Stimulated activated effector memory CD8-positive, alpha-beta T cell treated with anti-CD3 and anti-CD28 coated beads, Interleukin-12 subunit alpha, Interleukin-12 subunit beta, amount 100 ng/mL, for 72 hours (primary cell): ENCODE measurements at places on chromosomes 2 and 18.

DNA sequence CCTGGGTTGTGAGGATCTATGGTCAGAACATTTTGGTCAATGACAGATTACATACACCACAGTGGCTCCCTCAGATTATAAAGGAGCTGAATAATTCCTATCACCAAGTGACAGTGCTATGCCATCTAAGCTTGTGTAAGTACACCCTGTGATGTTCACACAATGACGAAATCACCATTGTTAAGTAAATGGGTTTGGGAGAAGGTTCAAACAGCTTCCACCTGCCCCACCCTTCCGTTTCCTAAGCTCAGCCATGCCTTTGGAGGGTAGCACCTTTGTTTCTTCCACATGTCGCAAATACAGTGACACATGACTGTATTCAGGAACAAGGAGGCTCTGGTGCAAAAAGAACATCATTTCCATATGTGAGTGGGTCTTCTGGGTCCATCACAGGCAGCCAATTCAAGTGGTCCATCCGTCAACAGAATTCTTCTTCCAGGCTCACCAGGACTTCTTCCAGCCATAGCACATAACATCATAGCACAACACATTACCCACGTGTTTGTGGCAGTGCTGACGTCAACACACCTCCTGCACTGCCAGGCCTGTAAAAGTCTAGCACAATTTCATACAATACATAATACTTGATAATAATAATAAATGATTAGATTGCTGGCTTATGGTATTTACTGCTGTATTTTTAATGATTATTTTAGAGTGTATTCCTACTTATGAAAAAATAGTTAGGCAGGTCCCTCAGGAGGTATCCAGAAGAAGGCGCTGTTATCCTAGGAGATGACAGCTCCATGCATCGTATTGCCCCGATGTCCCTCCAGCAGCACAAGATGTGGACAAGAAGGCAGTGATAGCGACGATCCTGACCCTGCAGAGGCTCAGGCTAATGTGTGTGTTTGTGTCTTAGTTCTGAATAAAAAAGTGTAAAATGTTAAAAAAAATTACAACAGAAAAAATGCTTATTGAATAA is 264.8 kb downstream of the ANAPC1 start:
- peak; percentile 34 for DNase-seq

- no peak for DNase-seq
Observed at GRCh38 chr2:120659275-120659977, 76.2 kb upstream of the GLI2 start.

GRCh38 chr18:9925369-9925768 is 11.6 kb downstream of the VAPA start:
- no peak for DNase-seq

GRCh38 chr2:33292981-33293595 is 183.4 kb upstream of the RASGRP3 start:
- no peak for DNase-seq

DNA sequence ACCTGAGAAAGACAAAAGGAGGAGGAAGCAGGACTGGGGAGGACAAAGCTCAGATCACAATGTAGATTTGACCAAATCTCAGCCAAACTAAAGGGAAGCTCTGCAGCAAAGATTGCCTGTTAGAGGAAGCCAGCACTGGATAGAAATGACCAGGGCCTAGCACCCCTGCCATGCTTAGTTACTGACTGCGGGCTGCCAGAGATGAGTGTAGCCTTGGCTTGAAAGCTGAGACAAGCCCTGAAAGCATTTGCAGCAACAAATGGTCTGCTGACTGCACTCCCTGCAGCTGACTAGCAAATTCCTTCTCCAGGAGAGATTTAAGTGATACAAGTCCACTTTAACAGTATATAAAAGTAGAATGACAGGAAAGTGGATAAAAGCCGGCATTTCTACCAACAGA is 140.9 kb upstream of the CRIM1 start:
- DNase-seq, result no peak

DNA sequence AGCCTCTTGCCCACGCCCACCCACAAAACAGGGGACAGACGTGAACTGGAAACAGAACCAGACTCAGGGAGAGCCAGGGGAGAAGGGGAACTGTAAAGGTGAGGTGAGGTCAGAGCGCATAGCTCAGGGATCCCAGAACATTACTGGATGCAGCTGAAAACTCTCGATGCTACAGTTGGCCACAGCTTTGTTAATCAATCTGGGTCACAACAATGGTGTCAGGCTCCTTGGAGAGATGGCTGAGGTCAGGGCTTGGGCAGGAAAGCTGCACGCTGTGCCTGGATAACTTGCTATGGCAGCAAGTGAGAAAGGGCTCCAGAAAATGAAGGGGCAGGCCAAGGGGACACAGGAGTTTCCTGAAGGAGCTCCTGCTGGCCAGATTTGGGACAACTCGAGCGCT is 263.3 kb downstream of the TFCP2L1 start:
- no peak for DNase-seq

DNA sequence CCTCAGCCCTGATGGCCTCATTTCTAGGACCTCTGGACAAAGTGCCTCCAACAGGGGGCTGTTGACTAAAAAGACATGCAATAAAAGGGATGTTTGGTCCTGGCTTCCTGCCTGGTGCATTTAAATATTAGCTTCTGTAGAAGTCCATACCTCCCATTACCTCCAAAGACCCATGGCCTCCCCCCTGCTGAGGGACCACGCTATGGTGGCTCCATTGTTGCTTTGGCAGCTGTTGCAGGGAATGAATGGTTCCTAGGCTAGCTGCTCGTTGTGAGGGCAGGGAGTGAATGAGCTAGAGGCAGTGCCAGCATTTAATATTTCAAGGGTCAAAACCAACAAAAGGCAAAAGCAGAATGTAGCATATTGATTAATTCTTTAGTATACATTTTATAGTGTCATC is 285.9 kb downstream of the SLC8A1 start:
- DNase-seq, result no peak

DNA sequence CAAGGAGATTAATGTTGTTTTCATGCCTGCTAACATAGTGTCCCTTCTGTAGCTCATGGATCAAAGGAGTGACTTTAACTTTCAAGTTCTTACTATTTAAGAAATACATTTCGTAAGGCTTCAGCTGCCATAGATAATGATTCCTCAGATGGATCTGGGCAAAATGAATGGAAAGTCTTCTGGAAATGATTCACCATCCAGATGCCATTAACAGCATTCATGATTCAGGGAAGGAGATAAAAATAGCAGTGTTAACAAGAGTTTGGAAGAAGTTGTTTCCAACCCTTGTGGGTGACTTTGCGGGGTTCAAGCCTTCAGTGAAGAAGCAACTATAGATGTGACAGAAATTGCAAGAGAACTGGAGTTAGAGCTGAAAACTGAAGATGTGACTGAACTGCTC is 17.0 kb downstream of the VRK2 start:
- DNase-seq, result no peak

DNA sequence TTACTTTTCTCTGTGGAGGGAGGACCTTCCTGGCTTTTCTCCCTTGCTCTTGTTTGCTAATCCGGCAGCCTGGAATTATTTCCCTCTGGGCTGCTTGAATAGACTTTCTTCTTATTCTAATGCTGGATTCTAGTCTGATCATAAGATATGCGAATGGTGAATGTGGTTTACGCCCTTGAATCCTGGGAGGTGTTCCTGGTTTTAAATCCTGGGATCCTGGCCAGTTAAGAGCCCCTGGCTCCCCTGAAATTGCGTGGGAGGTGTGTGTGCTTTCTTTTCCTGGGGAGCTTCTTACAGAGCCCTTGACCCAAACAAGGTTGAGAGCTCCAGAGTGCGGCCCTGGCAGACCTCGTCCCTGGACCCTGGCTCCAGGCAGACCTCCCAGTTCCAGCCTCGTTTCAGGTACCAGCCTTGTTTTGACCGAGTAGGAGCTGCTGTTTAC is 2.8 kb downstream of the SH3BP4 start:
- DNase-seq, result no peak

- DNase-seq, result no peak
Observed at GRCh38 chr2:223538920-223539440, 63.2 kb downstream of the SCG2 start.

GRCh38 chr2:196233021-196233804 is 61.8 kb upstream of the STK17B start:
- DNase-seq, result no peak

- no peak for DNase-seq
Observed at GRCh38 chr18:76456018-76456750, 38.9 kb downstream of the ZNF516 start.

DNA sequence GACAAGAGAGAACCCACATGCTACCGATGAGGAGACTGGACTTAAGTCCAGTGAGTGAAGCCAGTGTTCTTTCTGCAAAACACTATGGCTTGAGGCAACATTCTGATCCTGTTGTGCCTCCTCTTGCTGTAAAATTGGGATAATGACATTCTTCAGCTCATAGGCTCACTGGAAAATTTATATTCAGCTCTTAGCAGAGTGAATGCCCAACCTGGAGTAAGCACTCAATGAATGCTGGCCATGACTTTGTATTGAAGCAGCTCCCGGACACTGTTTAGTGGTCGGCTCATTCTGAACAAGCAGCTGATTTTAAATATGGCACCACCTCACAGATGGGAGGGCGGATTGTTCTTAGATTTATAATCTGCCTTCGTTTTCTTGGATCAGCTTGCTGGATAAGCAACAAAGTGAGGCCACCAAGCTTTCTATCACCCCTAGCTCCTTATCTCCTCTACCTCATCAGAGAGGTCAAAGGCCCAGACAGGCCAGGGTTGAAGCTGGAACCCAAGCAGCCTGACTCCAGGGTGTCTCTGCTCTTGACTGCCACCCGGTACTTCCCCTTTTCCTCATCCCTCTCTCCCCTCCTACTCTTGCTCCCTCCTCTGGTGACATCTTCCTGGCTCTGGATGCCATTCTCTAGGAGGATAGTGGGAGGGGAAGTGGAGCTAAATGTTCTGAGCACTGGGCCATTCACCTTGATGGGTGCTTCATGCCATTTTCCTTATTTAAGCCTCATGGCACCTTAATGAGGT is 11.5 kb downstream of the SLC9A4 start:
- DNase-seq, result no peak

GRCh38 chr2:53268086-53268485 is 499.5 kb upstream of the CHAC2 start:
- DNase-seq, result no peak

DNA sequence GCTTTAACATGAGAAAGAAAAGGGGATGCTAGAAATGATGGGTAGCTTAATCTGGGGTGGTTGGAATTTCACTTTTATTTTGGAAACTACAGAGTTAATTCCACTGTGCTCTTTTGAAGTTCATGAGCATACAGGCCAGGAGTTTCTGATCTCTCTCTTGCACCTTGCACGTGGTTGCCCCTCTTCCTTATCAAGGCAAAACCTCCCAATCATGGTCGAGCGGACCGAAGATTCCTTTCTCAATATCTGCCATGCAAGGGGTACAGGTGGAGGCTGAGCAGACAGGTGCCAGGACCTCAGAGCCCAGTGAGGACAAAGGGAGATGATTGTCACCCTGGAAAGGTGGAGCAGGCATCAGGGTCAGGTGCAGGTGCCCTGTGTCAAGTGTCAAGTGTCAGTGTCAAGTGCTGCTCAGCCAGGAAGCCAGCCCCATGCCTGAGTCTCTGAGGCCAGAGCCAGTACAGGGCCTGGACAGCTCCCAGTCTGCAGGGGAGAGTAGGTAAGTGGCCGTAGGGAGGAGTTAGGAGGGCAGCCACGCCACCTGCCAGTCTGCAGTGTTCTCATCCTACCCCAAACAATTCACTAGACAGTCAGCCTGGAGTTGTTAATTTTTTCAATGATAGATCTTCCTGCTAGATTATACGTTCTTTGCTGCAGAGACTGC is 42.2 kb downstream of the LPIN1 start:
- DNase-seq, result no peak

DNA sequence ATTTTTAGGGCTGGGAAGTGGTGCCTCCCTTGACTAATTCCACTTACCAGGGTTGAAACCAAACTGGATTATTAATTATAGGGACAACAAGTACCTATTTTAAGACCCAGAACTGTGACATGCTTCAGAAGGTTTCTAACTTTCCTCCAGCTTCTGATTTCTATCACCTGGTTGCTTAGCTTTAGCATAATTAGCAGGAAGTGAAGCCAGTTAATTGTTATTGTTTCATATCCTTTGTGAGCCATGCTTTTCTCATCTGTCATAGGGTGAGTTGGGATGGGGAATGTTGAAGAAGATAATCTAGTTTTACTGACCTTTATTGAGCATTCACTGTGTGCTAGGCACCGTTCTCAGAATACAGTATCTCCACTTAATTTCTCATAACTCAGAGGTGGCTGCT is 3.2 kb downstream of the YPEL5 start:
- no peak for DNase-seq

DNA sequence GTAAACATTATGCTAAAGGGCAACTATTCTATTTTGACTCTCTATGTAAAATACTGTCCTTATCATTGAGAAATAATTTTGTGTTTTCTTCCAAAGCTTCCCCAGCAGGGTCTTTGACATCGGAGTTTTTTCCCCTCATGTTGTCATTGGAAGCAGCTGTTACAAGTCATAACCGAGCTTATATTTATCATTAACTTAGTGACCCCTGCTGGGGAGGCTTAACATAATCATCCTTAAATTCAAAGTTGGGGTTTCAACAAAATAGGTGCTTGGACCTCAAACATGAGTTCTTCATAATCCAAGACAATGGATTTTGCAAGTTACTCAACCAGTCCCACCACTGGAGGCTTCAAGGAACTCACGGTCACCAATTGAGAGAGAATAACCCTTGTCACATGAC is 330.9 kb downstream of the DCC start:
- no peak for DNase-seq

DNA sequence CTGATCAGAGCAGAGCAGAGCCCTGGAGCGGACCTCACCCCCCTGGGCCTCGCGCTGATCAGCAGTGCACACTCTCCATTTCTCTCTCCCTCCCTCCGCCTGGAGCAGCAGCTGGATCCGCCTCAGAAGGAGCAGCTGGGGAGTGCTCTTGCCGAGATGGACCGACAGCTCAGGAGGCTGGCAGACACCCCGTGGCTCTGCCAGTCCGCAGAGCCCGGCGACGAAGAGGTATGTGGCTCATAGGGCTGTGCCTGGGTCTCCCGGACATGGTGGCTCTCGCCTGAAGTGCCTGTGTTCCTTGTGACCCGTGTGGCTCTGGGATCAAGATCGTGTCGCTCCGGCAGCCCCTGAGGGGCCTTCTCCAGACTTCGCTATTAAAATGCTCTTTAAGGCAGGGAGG is 102.5 kb downstream of the USP40 start:
- no peak for DNase-seq

- no peak for DNase-seq
Observed at GRCh38 chr2:223721746-223722145, 115.6 kb downstream of the AP1S3 start.

- no peak for DNase-seq
Observed at GRCh38 chr2:234147335-234147861, 96.9 kb downstream of the SPP2 start.
